ENCODE measurements at places on chromosomes 7 and 10.

DNA sequence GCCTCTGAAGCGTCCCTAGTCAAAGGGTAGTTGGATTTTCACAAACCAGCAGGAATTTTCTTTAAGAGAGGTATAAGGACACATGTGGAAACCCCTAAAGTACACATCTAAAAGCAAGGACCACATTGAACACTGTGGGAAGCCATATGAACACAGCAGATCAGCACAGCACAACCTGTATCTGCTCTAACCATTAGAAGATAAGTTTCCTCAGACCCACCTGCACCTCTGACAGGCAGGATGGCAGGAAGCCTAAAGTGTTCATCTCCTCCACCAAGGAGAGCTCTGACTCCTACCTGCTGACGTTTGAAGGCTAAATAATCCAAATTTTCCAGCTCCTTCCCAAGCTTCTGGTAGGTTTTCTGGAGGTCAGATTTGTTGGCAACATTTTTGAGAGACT, 174.4 kb downstream of the CTNNA3 start:
- no peak for DNase-seq

DNA sequence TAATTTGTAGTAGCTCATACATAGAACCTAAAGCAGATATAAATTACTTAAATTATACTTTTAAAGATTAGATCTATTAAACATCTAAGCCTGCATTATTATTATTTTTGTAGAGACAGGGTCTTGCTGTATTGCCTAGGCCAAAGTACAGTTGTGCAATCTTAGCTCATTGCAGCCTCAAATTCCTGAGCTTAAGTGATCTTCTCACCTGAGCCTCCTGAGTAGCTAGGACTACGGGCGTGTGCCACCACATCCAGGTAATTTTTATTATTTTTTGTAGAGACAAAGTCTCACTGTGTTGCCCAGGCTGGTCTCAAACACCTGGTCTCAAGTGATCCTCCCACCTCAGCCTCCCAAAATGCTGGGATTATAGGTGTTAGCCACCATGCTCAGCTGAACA, 46.7 kb downstream of the RALA start:
- DNase-seq = no peak

- no peak for DNase-seq
Measured at GRCh38 chr10:95572131-95572820, 11.1 kb upstream of the SORBS1 start.

- no peak for DNase-seq
Measured at GRCh38 chr7:26538689-26539088, 247.0 kb downstream of the SNX10 start.

DNA sequence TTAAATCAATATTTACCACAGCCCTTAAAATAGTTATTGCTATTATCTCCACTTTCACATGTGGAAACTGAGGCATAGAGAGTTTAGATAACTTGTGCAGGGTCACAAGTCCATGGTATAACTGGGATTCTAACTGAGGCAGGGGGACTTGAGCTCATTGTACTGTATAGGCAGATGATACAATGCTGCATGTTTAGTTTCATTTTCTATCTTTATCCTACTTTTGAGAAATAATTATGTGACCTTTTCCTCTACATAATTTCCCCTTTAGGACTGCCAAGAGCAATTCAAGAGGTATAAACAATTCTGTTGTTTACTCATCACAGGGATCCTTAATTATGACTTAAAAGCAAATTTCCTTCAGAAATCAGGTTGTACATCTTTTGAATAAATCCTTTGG, 193.1 kb downstream of the SUGCT start:
- no peak for DNase-seq

DNA sequence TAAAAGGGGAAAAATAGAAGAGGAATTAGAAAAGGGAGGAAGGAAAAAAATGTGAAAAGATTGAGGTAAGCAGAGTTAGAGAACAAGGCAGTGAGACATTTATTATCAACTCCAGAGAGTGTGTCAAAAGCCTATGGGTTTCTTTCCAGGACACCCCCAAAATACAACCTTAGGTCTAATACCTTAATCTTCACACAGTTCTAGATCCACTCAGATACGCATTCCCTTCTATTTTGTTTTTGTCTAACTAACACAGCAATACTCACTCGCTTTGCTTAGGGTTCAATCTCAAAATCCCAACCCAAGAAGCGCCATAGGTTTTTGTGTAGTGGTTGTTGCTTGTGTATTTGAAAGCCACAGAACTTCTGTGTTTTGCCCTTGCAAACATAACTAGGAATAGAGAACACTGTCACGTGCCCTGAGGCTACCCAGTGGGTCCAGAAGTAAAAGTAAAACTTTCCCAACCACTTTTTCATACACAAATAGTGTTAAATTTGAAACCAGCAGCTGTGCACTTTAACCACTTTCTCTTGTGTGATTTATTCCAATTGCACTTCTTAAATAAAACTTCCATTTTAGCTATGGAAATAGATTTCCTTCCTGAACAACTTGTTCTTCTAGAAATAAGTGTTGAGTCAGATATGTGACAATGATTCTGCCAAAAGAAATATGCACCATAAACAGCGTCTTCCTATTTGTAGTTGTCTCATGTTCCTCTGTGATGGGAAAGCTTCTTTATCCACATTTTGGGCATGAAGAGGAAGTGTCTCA, 414.7 kb upstream of the GHITM start:
- no peak for DNase-seq

GRCh38 chr7:15403751-15404150, 158.1 kb downstream of the AGMO start:
- DNase-seq = no peak

GRCh38 chr10:33288127-33288526, 46.3 kb downstream of the NRP1 start:
- DNase-seq = no peak

- DNase-seq = no peak
Measured at GRCh38 chr10:60175441-60175971, 214.2 kb downstream of the ANK3 start.

DNA sequence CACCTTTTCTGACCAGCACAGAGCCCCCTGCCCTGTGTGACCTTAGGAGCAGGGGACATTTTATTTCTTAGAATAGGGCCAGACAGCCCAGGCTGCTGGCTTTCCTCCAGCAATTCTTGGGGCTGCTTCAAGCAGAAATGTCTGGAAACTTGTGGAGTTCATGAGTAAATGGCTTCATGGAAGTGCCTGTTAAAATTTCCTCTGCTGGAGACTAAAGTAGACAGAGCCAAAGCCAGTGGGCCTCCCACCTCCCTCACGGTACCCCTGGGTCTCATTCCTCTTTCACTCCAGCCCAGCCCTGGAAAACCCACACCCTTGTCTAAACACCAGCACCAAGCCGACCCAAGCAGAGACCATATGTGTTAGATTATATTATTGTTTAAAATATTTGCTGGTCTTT, 505.5 kb upstream of the ZMIZ1 start:
- no peak for DNase-seq

- DNase-seq = no peak
Measured at GRCh38 chr7:95324431-95324830, at the start of gene PON1. Gene PON1 (minus strand): TSS chr7:95324532. CDS start chr7:95324475, 57 bp downstream.

GRCh38 chr7:102101111-102101551, 185.5 kb upstream of the SH2B2 start:
- DNase-seq = no peak

GRCh38 chr10:132152896-132153580, 33.7 kb upstream of the DPYSL4 start:
- no peak for DNase-seq

- DNase-seq = no peak
Measured at GRCh38 chr7:159091480-159092475, 52.9 kb downstream of the VIPR2 start.

- no peak for DNase-seq
Measured at GRCh38 chr10:6892864-6893263, 312.8 kb upstream of the PRKCQ start.

- DNase-seq = no peak
Measured at GRCh38 chr7:96120445-96121225, 201.3 kb downstream of the SLC25A13 start.

GRCh38 chr10:77863446-77863845, 63.1 kb downstream of the DLG5 start:
- no peak for DNase-seq

GRCh38 chr10:122142641-122143237, 128.4 kb upstream of the BTBD16 start:
- DNase-seq = peak; percentile 63

DNA sequence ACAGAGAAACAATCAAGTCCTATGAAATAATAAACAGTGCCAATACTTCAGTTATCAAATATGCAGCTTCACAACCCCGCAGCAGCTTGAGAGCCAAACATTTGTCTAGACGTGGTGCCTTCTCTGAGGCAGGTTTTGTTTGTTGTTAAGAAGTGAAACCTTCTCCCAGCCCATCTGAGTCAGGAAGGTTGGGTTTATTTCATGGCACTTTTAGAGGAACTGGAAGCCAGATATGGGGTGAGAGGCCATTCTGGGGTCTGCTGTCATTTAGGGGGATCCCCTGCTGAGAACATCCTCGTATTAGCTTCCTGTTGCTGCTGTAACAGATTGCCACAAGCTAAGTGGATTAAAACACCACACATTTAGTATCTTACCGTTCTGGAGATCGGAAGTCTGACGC, 113.6 kb downstream of the GRK5 start:
- no peak for DNase-seq

- no peak for DNase-seq
Measured at GRCh38 chr10:4013651-4014121, 228.7 kb upstream of the KLF6 start.

- no peak for DNase-seq
Measured at GRCh38 chr10:52452600-52453493, 138.8 kb downstream of the DKK1 start.

DNA sequence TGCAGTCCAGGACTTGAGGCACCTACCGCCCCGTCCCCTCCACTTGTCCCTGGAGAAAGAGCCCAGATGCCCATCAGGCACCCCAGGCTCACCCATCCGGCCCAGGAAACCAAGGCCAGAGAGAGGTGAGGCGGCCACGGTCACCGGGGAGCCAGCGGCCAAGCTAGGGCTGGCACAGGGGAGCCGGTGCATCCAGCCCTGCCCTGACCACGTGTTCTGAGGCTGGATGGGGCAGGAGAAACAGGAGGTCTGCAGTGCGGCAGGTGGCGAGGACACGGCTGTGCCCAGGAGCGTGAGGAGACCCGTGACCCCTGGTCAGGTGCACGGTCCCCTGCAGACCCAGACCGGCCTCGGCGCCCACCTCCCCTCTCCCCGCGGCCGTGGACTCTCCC, 27.6 kb downstream of the UNCX start:
- DNase-seq = no peak

GRCh38 chr7:126608339-126608776, 644.4 kb downstream of the GRM8 start:
- DNase-seq = no peak

DNA sequence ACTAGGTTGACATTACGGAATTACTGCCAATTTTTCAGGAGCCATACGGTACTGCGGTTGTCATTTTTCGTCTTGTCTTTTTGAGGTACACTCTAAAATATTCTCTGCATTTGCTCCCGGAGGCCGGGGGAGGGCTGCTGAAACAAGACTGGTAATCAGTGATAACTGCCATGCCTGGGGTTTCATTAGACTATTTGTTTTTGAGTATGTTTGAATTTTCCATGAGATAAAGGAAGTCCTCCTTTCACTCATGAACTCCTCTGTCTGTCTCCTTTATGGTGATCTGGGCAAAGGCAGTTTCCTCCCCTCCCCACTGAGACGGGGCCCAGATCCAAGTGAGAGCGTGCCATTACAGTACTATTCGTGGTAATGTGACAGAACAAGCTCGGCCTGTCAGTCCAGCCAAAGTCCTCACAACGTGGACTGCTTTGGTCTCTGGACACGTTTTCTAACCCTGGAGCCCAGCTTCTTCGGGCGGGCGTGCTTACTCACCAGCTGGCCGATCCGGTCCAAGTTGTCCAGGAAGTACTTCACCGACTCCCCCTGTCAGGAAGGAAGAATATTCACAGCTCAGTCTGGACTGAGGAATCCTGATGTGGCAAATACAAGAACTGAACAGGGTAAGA, 45.1 kb downstream of the AMZ1 start:
- DNase-seq = peak; percentile 25

GRCh38 chr7:80859272-80859970, 59.4 kb downstream of the SEMA3C start:
- peak; percentile 17 for DNase-seq

DNA sequence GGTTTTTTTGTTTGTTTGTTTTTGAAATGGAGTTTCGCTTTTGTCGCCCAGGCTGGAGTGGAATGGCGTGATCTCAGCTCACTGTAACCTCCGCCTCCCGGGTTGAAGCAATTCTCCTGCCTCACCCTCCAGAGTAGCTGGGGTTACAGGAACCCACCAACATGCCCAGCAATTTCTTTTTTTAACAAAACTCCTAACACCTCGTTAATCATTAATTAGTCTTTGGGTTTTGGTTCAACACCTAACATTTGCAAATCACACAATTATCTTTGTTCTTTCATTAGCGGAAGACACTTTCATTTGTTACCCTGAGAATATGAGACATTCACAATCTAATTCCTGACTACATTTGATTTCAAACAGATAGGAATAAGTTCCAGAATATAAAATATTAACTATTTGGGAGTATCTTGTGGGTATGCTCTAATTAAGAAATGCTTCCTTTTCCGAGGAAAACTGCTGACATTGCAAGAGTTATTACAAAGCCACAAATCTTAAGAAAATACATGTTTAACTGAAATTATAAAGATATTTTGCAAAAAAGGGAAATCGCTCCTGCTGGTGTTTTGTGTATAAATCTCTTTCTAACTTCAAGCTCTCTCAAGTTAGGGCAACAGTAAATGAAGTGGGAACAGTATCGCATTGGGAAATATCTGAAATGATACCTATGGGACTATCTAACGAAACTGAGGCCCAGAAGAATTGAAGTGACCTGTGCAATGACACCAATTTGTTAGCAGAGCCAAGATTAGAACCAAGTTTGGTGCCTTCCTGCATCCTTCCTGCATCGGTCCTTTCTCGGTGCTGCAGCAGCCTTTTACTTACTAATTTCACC, 1.2 kb upstream of the LSM8 start:
- peak; percentile 17 for DNase-seq

DNA sequence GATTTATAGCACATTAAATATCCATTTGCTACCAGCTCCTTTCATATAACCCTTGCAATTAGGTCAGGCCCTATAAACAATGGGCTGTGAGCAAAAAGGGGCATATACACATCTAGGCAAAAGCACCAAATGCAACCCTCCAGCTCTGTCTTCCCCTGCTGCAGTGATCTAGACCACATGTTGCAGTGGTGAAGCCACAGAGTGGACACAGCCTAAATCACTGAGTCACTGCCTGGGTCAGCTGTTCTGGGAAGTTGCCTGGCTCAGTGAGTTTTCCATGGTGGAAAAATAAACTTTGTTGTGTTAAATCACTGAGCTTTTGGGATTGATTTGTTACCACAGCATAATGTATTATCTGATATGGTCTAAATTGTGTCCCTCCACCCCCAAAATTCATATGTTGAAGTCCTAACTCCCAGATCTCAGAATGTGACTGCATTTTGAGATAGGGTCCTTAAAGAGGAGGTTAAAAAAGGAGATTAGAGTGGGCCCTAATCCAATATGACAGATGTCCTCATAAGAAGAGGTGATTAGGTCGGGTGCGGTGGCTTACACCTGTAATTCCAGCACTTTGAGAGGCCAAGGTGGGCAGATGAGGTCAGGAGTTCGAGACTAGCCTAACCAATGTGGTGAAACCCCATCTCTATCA, 70.4 kb downstream of the ZFAND4 start:
- DNase-seq = no peak

- DNase-seq = no peak
Measured at GRCh38 chr10:88116971-88117626, 253.7 kb downstream of the PTEN start.

GRCh38 chr10:101611096-101611905, 23.2 kb downstream of the DPCD start:
- no peak for DNase-seq

Data from globus pallidus (tissue), 1 donor.